ENCODE measurements at places on chromosomes 2 and 18. TPM values are rescaled to one million over a fixed set of nuclear protein-coding genes. Genes with fewer than 3 reads are reported as not detected.

- H3K4me1 ChIP-seq, result no peaks in the 10 kb centered on the region
- H3K27me3 ChIP-seq, result no peaks in the 10 kb centered on the region
- H3K4me3 ChIP-seq, result no peak overlapping the region
- DNase-seq, result no peak
These were observed 149.9 kb downstream of the RPIA start for GRCh38 chr2:88841224-88841929.

GRCh38 chr2:239283288-239283945, 117.4 kb downstream of the HDAC4 start:
- no peaks in the 10 kb centered on the region for H3K36me3 ChIP-seq
- no peak overlapping the region for H3K27ac ChIP-seq
- no peak for DNase-seq

- DNase-seq, result peak; percentile 72
- no peaks in the 10 kb centered on the region for H3K36me3 ChIP-seq
- peak overlapping the region; percentile 90 for H3K27ac ChIP-seq
These were observed 764 bp downstream of the MBD2 start for GRCh38 chr18:54223568-54224241.

ANKRD44 gene
- 6.0 TPM for total RNA-seq

PHOSPHO2 gene
- total RNA-seq, result 17.4 TPM

- no peak overlapping the region for H3K4me3 ChIP-seq
- DNase-seq, result no peak
- H3K27ac ChIP-seq, result no peak overlapping the region
These were observed 80.9 kb downstream of the MGAT5 start for GRCh38 chr2:134334542-134335353.

DNA sequence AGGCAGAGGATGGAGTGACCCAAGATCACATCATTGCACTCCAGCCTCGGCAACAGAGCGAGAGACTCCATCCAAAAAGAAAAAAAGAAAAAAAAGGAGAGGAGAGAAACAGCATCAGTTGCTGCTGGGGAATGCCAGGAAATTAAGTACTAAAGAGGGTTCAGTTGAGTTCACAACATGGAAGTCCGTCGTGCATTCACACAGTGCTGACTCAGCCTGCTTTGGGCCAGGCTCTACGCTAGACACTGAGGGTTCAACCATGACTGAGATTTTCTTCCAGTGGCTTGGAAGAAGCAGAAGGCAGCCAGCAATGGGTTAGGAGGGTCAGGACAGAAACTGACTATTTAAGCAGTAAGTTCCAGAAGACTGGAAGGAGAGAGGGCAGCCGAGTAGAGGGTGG, 108.8 kb downstream of the FMNL2 start:
- H3K36me3 ChIP-seq, result no peaks in the 10 kb centered on the region
- H3K4me1 ChIP-seq, result no peaks in the 10 kb centered on the region
- DNase-seq, result no peak
- no peak overlapping the region for H3K4me3 ChIP-seq

SIX2 gene
- total RNA-seq, result 1.8 TPM

- no peaks in the 10 kb centered on the region for H3K4me1 ChIP-seq
- no peaks in the 10 kb centered on the region for H3K36me3 ChIP-seq
- no peaks in the 10 kb centered on the region for H3K27me3 ChIP-seq
- peak; percentile 29 for DNase-seq
These were observed 864 bp upstream of the XPO1 start for GRCh38 chr2:61538920-61539520.

GRCh38 chr2:15284614-15285013, 276.5 kb downstream of the NBAS start:
- H3K27ac ChIP-seq, result no peak overlapping the region
- H3K36me3 ChIP-seq, result no peaks in the 10 kb centered on the region
- no peak for DNase-seq
- H3K4me3 ChIP-seq, result no peak overlapping the region

POTEI gene
- total RNA-seq, result 18.8 TPM

- no peaks in the 10 kb centered on the region for H3K36me3 ChIP-seq
- DNase-seq, result no peak
- H3K4me3 ChIP-seq, result no peak overlapping the region
- no peak overlapping the region for H3K27ac ChIP-seq
- H3K27me3 ChIP-seq, result no peaks in the 10 kb centered on the region
These were observed 69.5 kb downstream of the IL1R2 start for GRCh38 chr2:102061286-102061699.

DNA sequence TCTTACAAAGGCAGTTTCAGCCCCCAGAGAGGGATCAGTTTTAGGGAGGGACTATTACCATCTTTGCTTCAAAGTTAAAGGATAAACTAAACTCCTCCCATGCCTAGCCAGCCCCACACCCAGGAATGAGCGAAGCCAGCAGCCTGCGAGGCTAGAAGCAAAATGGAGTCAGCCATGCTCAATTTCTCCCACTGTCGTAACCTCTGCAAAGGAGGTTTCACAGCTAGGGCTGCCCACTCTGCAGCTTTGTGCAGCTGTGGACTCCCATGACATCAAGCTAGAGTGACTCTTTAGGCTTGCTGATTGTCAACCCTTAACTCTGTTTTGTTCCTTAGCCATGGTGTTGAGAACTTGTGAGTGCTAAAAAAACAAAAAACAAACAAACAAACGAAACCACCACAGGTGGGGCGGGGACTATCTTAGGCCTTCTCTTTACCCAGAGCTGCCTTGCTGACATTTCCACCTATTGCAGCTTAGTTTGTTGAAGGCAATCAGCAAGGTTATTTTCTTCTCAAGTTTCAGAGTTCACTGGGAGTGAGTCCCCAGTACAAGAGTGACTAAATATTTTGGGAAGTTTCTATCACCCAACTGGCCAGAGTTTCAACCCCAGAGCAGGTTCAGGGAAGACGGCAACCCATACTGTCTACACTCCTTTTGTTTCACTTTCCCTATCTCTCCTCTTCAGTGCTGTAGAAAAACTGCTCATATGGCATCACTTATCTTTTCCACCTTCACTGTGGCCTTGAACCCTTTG, 592.1 kb downstream of the XIRP2 start:
- no peaks in the 10 kb centered on the region for H3K36me3 ChIP-seq
- no peak for DNase-seq
- no peak overlapping the region for H3K4me3 ChIP-seq
- no peaks in the 10 kb centered on the region for H3K27me3 ChIP-seq

GRCh38 chr18:28890791-28891190, 713.9 kb upstream of the CDH2 start:
- no peak overlapping the region for H3K4me3 ChIP-seq
- no peak for DNase-seq
- no peaks in the 10 kb centered on the region for H3K36me3 ChIP-seq
- H3K27ac ChIP-seq, result no peak overlapping the region

- no peaks in the 10 kb centered on the region for H3K4me1 ChIP-seq
- H3K27ac ChIP-seq, result no peak overlapping the region
- no peak for DNase-seq
- no peaks in the 10 kb centered on the region for H3K36me3 ChIP-seq
These were observed 158.8 kb upstream of the SMIM21 start for GRCh38 chr18:75586130-75586889.

DNA sequence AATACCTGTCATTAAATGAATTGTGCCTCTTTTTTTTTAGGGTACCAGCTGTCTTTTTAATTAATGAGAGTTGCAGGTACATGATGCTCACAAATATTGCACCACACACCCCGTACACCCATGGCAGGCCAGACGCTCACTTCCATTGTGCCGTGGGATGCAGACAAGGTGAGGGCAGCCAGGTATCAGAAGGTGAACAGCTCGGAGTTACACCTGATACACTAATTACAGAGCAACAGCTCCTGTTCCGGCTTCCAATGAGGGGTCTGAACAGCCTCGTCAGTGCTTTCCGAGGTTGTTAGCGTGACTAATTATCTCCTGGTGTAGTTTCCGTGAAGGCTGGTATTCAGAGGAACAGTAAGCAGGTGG, 442.8 kb downstream of the ZNF516 start:
- no peak overlapping the region for H3K4me3 ChIP-seq
- no peaks in the 10 kb centered on the region for H3K36me3 ChIP-seq
- no peaks in the 10 kb centered on the region for H3K4me1 ChIP-seq
- DNase-seq, result no peak
- H3K27me3 ChIP-seq, result no peaks in the 10 kb centered on the region

INPP5D gene
- 18.8 TPM for total RNA-seq

LIMS3 gene
- 6.6 TPM for total RNA-seq

TNS1 gene
- 659 TPM for total RNA-seq

DNA sequence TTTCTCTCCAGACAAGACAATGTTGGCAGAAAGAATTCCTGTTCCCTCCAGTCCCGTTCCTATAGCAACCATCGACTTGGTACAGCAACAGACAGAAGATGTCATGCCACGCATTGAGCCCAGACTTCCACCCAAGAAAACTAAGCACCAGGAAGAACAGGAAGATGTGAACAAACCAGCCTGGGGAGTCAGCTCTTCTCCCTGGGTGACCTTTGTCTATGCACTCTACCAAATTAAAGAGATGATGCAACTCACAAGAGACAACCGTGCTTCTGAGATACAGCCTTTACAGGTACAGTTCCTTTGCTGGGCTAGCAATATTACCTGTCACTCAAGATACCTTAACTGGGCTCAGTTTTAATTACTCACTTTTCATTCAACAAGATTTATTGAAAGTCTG, 37.1 kb downstream of the NEMP2 start:
- H3K4me3 ChIP-seq, result no peak overlapping the region
- no peaks in the 10 kb centered on the region for H3K4me1 ChIP-seq
- no peak overlapping the region for H3K27ac ChIP-seq
- no peak for DNase-seq

GRCh38 chr2:156294945-156295580, 37.5 kb downstream of the NR4A2 start:
- no peaks in the 10 kb centered on the region for H3K36me3 ChIP-seq
- no peaks in the 10 kb centered on the region for H3K4me1 ChIP-seq
- DNase-seq, result no peak
- no peak overlapping the region for H3K27ac ChIP-seq
- H3K27me3 ChIP-seq, result no peaks in the 10 kb centered on the region
- H3K4me3 ChIP-seq, result no peak overlapping the region

DNA sequence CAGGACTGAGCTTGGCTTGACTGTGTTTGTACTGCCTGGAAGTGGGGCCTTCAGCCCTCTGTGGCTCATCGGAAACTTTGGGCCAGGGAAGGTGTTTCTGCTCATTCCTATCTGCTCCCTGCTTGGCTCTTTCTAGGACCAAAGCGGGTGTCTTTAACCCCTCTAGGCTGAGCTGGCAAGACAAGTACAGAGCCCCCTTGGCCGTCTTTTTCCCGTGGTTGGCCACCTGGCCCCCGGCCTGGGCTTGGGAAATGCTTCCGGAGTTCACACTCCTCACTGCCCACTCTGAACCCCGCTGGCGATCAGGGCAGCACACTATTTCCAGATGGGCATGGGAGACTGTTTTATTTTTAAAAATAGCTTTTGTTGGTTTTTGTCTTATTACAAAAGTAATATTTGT, 243.0 kb downstream of the DYSF start:
- no peak overlapping the region for H3K4me3 ChIP-seq
- no peak overlapping the region for H3K27ac ChIP-seq
- H3K4me1 ChIP-seq, result peaks cover 11% of the 10 kb centered on the region
- no peaks in the 10 kb centered on the region for H3K27me3 ChIP-seq
- H3K36me3 ChIP-seq, result no peaks in the 10 kb centered on the region

GRP gene
- 1.4 TPM for total RNA-seq

DNA sequence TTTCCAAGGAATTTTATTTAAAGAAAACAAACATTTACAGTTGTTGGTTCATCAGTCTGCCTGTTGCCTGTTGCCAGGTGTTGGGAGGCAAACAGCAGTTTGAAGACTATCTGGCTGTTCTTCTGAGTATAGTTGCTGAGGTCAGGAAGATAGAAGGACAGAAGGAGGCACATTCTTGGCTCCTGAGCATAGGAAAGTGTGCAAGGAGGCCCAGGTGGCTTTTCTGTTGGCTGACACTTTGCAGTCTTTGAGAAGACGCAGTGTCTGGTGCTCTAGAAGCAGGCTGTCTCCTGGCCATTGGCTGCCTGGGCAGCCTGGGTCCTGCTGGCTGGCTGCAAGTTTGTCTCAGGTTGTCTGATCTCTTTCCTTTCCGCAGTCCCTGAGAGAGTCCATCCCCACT, 36.4 kb downstream of the TMEM17 start:
- no peak overlapping the region for H3K27ac ChIP-seq
- DNase-seq, result no peak
- peaks cover 2% of the 10 kb centered on the region for H3K4me1 ChIP-seq
- no peak overlapping the region for H3K4me3 ChIP-seq
- H3K36me3 ChIP-seq, result no peaks in the 10 kb centered on the region

GRCh38 chr2:208358758-208359631, 47.6 kb upstream of the PTH2R start:
- no peak overlapping the region for H3K27ac ChIP-seq
- H3K4me3 ChIP-seq, result no peak overlapping the region
- H3K4me1 ChIP-seq, result no peaks in the 10 kb centered on the region
- no peaks in the 10 kb centered on the region for H3K36me3 ChIP-seq
- no peaks in the 10 kb centered on the region for H3K27me3 ChIP-seq
- no peak for DNase-seq

FAM237A gene
- not detected for total RNA-seq

DNA sequence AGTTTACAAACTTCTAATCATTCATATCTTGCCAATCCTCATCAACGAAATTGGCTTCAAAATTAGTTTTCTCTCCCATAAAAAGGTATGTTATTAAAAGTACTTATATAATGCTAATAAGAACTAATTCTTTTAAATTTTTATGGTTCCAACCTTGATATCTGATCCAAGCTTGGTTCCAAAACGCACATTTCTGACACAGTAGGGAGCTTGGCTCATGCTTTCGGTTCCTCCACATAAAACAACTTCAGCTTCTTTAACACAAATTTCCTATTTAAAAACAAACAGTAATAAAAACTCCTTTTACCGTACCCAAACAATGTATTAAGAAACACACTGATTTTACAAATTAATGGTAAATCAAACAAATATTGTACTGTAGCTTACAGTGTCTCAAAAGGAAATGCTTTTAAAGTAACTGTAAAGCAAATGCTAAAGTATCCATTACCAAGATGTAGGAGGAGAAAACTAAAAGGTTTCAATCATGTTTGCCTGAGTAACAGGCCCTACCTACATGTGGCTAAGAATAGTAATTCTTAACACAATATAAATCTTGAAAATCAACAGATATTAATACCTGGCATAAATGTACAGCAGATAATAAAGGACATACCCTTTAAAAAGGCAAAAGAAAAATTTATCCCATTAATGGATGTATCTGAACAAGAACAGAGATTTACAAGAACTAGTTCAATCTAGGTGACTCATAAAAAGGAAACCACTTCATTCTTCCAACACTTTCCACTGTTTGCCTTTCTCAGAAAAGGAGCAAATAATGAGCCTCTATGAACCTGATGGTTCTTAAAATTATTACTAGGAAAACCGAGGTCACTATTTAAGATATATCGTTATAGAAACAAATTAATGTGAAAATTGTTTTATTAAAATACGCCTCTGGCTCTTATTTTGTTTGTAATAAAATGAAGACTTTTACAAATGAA, 17.5 kb downstream of the ACAA2 start:
- DNase-seq, result no peak
- no peak overlapping the region for H3K4me3 ChIP-seq
- H3K27me3 ChIP-seq, result no peaks in the 10 kb centered on the region
- no peaks in the 10 kb centered on the region for H3K36me3 ChIP-seq
- H3K27ac ChIP-seq, result no peak overlapping the region

GRCh38 chr18:41751652-41752051, 203.4 kb upstream of the PIK3C3 start:
- H3K36me3 ChIP-seq, result no peaks in the 10 kb centered on the region
- no peaks in the 10 kb centered on the region for H3K27me3 ChIP-seq
- H3K4me3 ChIP-seq, result no peak overlapping the region
- no peak overlapping the region for H3K27ac ChIP-seq
